ENCODE measurements at places on chromosomes 12 and 14. TPM values are rescaled to one million over a fixed set of nuclear protein-coding genes. Genes with fewer than 3 reads are reported as not detected.

The C3AR1 gene
- 2.1 TPM for total RNA-seq

The CRIP2 gene
- 29.9 TPM for total RNA-seq

DNA sequence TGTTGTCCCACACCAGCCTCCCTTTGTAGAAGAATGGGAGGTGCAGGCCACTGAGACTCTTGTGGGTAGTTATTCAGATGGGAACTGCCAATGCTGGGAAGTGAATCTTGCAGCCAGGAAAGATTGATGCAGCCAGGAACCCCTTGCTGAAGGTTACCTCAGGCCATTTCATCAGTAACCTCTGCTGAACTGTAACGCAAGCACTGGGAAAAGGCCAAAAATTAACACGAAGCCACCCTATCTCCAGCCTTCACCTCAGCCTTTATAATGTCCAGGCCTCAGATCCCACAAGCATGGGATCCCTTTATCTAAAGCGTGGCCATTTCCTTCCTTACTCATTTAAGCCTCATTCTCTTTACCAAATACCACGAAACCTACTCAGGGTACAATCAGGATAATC is 211.1 kb downstream of the SPTSSA start:
- no peaks in the 10 kb centered on the region for H3K36me3 ChIP-seq
- H3K27me3 ChIP-seq: peaks cover 3% of the 10 kb centered on the region
- DNase-seq: no peak
- H3K27ac ChIP-seq: no peak overlapping the region

- H3K4me1 ChIP-seq: peaks cover 5% of the 10 kb centered on the region
- H3K27ac ChIP-seq: no peak overlapping the region
- no peaks in the 10 kb centered on the region for H3K27me3 ChIP-seq
- no peaks in the 10 kb centered on the region for H3K36me3 ChIP-seq
Measured at GRCh38 chr14:59225281-59225680, 36.8 kb downstream of the DAAM1 start.

GRCh38 chr12:113874999-113875561 is 91.0 kb downstream of the RBM19 start:
- H3K4me3 ChIP-seq: no peak overlapping the region
- H3K36me3 ChIP-seq: peaks cover 25% of the 10 kb centered on the region
- no peaks in the 10 kb centered on the region for H3K27me3 ChIP-seq
- no peaks in the 10 kb centered on the region for H3K4me1 ChIP-seq
- H3K27ac ChIP-seq: no peak overlapping the region

GRCh38 chr12:56954057-56954957 is 3.1 kb downstream of the RDH16 start:
- H3K4me3 ChIP-seq: no peak overlapping the region
- H3K36me3 ChIP-seq: no peaks in the 10 kb centered on the region
- DNase-seq: no peak

DNA sequence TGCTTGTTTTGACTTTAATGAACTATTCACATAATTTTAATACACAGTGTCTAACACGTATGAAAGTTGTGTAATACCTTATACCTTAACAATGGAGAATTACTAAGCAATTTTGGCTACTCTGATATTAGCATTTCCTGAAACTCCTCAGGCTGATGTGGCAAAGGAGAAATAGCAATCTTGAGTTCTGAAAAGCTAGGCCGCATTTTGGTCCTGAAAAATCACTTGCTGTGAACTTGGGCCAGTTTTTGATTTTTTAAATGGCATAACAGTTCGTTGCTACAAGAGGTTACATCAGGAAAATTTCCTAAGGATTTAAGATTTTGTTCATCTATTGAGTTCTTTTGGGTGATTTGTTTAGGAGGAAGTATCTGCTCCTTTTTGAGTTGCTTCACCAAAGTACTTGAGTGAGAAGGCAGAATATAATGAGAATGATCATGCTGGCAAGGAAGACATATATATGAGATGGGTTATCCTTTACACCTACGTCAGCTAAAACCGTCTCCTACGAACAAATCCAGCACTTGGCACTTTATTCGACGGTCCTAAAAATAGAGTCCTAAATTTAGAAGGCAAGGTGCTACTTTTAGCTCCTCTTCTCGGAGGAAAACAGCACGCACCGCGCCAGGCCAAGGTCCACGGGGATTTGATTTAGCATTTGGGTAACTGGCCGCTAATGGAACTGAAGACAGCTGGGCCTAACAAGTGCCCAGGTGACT is 32.2 kb downstream of the MIA2 start:
- DNase-seq: no peak
- no peaks in the 10 kb centered on the region for H3K27me3 ChIP-seq
- no peaks in the 10 kb centered on the region for H3K36me3 ChIP-seq
- H3K4me1 ChIP-seq: peaks cover 25% of the 10 kb centered on the region

- H3K4me1 ChIP-seq: no peaks in the 10 kb centered on the region
- no peaks in the 10 kb centered on the region for H3K27me3 ChIP-seq
- no peak overlapping the region for H3K27ac ChIP-seq
- DNase-seq: no peak
- peaks cover 14% of the 10 kb centered on the region for H3K36me3 ChIP-seq
- no peak overlapping the region for H3K4me3 ChIP-seq
Measured at GRCh38 chr14:81209167-81209836, 11.5 kb downstream of the GTF2A1 start.

The GNB3 gene
- 4.1 TPM for total RNA-seq

Data from T-cell (primary cell).